ENCODE measurements at places on chromosomes 3 and 15.

GRCh38 chr3:123419181-123419849 lies 29.6 kb downstream of the ADCY5 start:
- no peak overlapping the region for H3K27ac ChIP-seq
- no peak for DNase-seq
- H3K4me3 ChIP-seq, result no peak overlapping the region

DNA sequence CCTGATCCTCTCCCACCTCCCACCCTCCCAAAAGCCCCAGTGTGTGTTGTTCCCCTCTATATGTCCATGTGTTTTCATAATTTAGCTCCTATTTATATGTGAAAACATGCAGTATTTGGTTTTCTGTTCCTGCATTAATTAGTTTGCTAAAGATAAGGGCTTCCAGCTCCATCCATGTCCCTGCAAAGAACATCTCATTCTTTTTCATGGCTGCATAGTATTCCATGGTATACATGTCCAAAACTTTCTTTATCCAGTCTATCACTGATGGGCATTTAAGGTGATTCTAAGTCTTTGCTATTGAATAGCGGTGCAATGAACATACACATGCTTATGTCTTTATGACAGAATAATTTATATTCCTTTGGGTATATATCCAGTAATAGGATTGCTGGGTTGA lies 53.4 kb downstream of the DCBLD2 start:
- DNase-seq, result no peak
- H3K36me3 ChIP-seq, result peaks cover 17% of the 10 kb centered on the region
- no peaks in the 10 kb centered on the region for H3K27me3 ChIP-seq
- H3K4me1 ChIP-seq, result peaks cover 11% of the 10 kb centered on the region
- H3K4me3 ChIP-seq, result no peak overlapping the region

DNA sequence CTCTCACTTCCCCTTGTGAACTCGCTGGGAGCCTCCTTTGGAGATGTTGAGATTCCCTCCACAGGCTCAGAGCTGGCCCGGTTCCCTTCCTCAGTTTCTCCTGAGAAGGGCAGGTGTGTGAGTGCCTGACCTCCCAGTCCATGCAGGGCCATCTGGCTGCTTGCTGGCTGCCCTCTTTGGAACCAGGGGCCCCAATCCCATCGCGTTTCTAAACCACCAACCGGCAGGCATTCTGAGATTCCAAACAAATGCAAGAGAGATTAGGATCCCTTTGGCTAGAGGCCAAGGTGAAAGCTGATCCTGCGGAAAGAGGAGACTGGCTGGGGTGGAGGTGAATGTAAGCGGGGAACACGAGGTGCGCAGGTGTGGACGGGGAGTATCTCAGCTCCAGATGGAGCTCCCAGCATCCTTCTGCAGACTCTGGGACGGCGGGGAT lies 2.9 kb upstream of the PRRT3 start:
- H3K4me1 ChIP-seq, result peaks cover 26% of the 10 kb centered on the region
- no peak for DNase-seq
- no peaks in the 10 kb centered on the region for H3K36me3 ChIP-seq
- no peaks in the 10 kb centered on the region for H3K27me3 ChIP-seq

GRCh38 chr3:72187131-72187530 lies 402.2 kb upstream of the PROK2 start:
- no peak overlapping the region for H3K4me3 ChIP-seq
- no peaks in the 10 kb centered on the region for H3K36me3 ChIP-seq
- peaks cover 10% of the 10 kb centered on the region for H3K4me1 ChIP-seq
- no peak overlapping the region for H3K27ac ChIP-seq
- DNase-seq, result no peak
- H3K27me3 ChIP-seq, result no peaks in the 10 kb centered on the region

DNA sequence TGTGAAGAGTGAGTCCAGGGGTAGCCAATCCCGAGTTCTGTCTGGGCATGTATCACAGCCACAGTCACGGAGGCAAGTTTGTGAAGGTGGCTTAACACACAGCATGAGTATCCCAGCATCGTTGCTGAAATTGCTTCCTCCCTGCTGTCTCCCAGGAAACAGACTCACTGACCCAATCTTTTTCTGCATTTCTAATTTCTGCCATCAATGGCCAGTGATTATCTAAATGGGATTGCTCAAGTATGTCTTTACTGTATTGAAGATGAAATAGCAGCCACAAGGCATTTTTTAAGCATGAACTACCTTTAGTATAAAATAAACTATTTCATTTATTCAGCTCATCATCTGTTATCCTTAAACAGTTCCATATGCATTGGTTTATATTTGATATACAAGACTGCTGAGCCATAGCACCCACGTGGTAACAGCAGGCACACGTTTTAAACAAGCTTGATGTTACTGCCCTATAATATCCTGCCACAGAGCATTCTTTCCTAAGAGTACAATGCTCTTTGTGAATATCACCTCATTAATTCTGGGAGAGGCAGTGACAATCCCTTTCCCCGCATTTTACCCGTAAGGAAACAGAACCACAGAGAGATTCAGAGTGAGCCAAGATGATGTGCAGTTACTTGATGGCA lies 276.6 kb upstream of the THBS1 start:
- DNase-seq, result no peak
- H3K4me1 ChIP-seq, result peaks cover 12% of the 10 kb centered on the region
- no peaks in the 10 kb centered on the region for H3K36me3 ChIP-seq
- no peaks in the 10 kb centered on the region for H3K27me3 ChIP-seq

DNA sequence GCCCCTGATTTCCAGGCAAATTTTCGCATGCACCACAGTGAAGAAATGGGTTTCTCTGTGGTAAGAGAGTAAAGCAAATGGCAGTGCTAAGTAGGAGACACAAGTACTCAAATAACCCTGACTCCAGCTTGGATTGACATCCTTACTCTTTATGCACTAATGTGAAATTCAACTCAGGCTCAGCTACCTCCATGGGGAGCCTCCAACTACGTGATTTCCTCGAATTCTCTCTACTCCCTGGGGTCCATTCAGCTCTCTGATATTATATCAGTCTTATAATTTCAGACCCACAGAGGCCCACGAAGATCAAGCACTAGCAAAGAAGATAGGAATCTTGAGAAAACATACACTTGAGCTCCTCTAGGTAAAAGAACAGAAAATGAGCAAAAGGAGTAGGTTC lies 407.6 kb upstream of the CCDC54 start:
- H3K36me3 ChIP-seq, result no peaks in the 10 kb centered on the region
- no peaks in the 10 kb centered on the region for H3K4me1 ChIP-seq
- no peak overlapping the region for H3K4me3 ChIP-seq
- H3K27me3 ChIP-seq, result no peaks in the 10 kb centered on the region
- H3K27ac ChIP-seq, result no peak overlapping the region
- no peak for DNase-seq

GRCh38 chr3:45554006-45554666 lies 40.4 kb upstream of the LIMD1 start:
- H3K36me3 ChIP-seq, result no peaks in the 10 kb centered on the region
- no peaks in the 10 kb centered on the region for H3K27me3 ChIP-seq
- H3K4me3 ChIP-seq, result no peak overlapping the region
- peaks cover 93% of the 10 kb centered on the region for H3K4me1 ChIP-seq
- peak; percentile 44 for DNase-seq
- no peak overlapping the region for H3K27ac ChIP-seq

DNA sequence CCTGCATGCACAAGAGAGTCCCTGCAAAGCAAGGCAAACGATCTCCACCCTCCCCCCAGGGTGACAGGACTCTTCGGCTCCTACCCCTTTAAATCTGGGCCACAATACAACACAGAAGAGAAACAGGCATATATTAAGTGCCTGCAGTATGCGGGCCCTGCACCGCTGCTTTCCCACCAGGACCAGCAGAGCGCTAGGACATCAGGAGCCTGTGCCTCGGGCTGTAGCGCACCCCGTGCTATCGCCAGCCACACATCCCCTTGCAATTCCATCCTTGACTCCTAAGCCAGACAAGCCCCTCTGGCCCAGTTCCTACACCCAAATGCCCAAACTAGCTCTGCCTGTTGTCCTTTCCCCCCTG lies 4.1 kb downstream of the GALNT15 start:
- peaks cover 21% of the 10 kb centered on the region for H3K36me3 ChIP-seq
- peak overlapping the region; percentile 25 for H3K27ac ChIP-seq
- peak overlapping the region; percentile 37 for H3K4me3 ChIP-seq

DNA sequence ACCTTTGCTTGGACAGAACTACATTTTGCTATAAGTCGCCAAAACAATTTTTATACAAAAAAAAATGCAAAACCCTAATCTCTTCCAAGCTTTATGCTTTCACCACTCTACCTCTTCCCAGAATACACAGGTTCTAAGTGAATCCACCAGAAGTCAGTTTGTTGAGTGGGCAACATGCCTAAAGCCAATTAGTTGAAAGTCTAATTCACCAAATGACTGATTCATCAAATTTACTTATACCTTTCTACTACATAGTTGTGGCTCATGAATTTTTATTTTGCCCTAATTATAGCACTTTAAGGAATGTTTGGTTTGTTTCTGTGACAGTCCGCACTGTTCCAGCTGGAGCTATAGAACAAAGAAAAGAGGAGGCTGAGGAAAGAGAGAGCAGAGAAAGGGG lies 265.9 kb upstream of the TGFBR2 start:
- no peaks in the 10 kb centered on the region for H3K36me3 ChIP-seq
- H3K27ac ChIP-seq, result no peak overlapping the region
- no peak overlapping the region for H3K4me3 ChIP-seq
- no peak for DNase-seq
- no peaks in the 10 kb centered on the region for H3K4me1 ChIP-seq
